Stimulated activated CD8-positive, alpha-beta memory T cell treated with anti-CD3 and anti-CD28 coated beads, Interleukin-2, amount 100 ng/mL, for 1 hour (primary cell): ENCODE measurements at places on chromosomes 4 and X.

GRCh38 chrX:26918631-26919030 is 544.5 kb downstream of the PPP4R3C start:
- no peak for DNase-seq

DNA sequence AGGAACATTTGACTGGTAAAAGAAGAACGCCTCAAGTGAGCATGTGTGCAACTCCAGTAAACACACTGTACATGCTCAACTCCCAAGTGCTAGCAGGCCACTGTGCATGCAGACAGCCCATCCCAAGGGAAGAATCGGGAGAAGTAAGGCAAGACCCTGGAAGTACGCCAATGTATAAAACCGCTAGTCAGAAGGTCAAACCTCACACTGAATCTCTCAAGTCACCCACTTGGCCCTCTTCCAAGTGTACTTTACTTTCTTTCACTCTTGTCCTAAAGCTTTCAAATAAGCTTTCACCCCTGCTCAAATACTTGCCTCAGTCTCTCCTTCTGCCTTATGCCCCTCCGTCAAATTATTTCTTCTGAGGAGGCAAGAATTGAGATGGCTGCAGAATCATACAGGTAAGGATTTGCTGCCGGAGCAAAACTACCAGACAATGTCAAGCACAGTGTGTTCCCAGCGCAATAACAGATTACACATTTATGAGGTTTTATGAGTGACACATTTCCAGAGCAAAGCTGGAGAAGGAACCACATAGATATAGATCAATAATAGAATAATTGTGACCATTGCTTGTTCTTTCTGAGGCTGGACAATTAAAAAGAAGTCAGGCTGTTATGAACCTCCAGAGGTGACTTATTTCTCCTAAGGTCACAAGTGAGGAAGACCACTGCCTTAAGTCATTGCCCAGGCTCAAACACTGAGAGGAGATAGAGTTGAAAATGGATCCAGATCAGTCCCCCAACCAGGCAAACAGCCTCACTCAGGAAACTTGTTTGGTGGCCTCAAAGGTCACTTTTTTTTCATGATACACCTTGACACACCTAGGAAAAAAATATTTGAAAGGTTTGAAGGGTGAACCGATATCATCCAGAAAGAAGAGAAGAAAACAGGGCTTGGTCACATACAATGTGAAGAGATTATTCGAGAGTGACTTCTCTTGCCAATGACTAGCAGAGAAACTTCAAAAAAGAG is 26.3 kb downstream of the CXCL1 start:
- no peak for DNase-seq

GRCh38 chrX:308821-309520 is 9.6 kb downstream of the GTPBP6 start:
- DNase-seq = no peak

DNA sequence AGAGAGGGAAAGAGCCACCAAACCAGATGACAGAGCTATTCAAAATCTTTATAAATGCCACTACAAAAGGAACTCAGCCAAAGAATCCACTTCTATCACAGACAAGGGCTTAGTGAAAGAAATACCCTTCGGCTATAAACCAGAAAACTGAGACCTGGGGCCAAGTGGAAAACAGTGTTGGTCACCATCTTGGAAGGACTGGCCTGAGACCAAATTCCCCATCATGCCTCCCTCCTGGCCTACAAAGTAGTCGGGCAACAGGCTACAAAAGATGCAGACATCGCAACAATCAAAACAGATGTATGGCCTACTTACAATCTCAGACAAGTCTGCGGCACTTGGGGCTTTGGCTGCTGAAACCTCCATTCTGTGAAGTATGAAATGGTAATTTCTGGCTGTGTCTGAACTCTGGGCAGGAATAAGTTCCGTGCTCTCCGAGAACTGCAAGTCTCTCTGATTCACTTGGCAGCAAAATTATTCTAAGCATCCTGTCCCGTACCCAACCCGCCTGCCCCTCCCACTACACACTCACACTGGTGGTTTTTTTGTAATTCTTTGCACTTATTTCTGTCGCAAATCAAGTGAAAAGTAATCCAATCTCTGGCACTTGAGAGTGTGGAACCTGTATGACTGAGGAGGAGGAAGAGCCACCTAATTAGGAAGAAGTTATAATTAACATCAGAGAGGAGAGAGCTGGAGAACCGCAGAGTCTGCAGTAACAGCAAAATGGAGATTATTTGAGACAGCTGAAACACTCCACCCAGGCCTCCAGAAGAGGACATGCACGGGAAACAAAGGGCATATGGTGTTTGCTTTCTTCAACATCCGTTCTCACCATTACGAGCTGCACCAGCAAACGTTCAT is 87.8 kb downstream of the SH3KBP1 start:
- no peak for DNase-seq

DNA sequence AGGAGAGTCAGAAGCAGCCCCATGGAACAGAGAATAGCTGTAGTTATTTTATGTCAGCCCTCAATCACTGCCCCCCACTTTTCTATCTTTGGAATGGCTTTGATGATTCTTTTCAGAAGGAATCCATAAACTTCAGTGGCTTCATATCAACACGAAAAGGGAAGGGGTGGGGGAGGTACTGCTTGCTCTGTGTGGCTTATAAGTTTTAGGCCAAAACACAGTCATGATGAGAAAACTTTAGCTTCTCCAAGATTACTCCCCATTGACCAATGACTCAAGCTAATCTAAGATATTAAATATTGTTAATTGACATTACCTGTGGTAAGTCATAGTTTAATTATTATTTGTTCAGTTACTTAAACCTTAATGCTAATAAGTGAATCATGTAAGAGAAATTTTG is 669.6 kb upstream of the FAM241A start:
- no peak for DNase-seq

DNA sequence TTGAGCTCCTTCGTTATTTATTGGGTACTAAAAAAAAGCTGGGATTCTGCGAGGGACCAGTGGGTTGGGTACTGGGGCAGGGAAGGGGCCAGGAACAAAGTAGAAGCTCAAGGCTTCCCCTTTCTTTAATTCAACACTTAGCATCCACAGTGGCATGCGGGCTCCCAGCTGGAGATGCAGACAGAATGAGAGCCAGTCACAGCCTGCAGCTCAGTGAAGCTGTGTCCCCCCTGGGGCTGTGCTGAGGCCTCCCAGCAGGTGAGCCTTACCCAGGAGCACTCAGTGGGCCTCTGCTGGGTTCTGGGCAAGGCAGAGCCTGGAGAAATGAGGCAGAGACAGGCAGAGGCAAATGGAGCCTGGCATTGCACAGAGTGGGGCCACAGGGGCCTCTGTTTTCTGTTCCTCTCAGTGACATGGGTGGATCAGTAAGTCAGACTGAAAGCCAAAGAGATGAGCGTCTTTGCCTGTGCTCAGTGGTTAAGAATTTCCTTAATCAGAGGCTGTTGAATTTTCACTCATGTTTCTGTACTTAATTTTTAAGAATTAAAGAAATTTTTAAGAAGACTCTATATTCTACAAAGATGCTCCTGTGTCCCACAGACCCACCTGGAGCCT is 181.4 kb upstream of the RBPJ start:
- DNase-seq = no peak
